ENCODE measurements at places on chromosomes 4 and X.

DNA sequence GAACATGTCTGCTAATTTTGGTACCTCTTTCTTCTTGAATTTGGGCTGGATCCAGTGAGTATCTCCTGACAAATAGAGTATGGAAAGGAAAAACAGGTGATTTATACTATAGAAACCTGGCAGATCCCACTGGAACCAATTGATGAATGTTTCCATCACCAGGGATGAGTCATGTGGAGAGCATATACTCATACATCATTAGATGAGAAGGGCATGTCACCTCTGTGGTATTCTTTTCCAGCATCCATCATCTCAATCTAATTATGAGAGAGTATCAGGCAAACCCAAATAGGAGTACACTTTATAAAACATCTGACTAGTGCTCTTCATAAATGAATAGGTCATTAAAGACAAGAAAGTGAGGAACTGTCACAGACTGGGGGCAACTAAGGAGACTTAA is 90.7 kb downstream of the CLDN22 start:
- DNase-seq = no peak

DNA sequence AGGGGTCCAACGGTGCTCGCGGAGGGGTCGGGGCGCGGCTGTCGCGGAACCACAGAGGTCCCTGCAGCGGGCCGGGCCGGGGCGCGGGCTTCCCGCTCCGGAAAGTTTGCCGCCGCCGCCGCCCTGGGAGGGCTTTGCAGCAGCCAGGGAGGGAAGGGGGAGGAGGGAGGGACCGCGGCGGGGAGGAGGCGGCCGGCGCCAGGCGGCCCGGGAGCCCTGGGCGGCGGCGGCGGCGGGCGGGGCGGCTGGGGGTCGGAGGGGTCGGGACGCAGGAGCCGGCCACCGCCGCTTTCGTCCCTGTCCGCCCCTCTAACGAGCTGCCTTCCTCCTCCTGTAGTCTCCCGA is 375 bp downstream of the FGFR3 start:
- peak; percentile 23 for DNase-seq

GRCh38 chr4:104519588-104519987 is 24.9 kb upstream of the CXXC4 start:
- DNase-seq = no peak

DNA sequence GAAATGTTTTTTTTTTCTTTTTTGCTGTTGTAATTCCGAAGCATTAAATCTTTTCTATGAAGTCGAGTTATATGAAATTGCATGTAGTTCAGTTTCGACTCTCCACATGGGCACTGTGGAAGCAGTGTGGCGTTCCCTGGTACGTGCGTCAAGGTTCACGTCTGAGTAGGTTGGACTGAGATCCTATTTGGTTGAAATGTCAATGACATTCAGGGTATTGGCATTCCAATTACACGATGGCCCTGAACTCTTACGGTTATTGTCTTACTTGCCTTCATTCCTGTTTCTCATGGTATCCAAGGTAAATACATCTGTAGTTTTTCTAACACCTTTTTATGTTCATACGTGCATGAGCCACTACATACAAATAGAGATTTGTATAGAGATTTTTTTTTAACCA is 128.8 kb downstream of the SORBS2 start:
- DNase-seq = no peak

- DNase-seq = peak; percentile 6
Observed at GRCh38 chrX:64894454-64895038, 81.7 kb downstream of the ZC4H2 start.

- no peak for DNase-seq
Observed at GRCh38 chr4:183533698-183534097, 28.8 kb downstream of the ING2 start.

GRCh38 chr4:120918788-120919187 is 3.7 kb downstream of the PRDM5 start:
- no peak for DNase-seq

- no peak for DNase-seq
Observed at GRCh38 chr4:47469951-47470350, 6.4 kb upstream of the COMMD8 start.

DNA sequence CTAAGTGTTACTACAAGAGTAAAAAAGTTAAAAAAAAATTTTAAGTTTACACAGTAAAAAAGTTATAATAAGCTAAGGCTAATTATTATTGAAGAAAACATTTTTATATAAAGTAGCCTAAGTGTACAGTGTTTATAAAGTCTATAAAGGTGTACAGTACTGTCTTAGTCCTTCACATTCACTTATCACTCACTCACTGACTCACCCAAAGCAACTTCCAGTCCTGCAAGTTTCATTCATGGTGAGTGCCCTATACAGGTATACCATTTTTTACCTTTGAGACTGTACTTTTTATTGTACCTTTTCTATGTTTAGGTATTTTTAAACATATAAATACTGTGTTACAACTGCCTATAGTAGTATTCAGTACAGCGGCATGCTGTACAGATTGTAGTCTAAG is 74.2 kb downstream of the TMEM165 start:
- DNase-seq = no peak

GRCh38 chr4:36322921-36323354 is 41.5 kb downstream of the DTHD1 start:
- DNase-seq = peak; percentile 30

GRCh38 chrX:85052205-85052604 is 48.5 kb downstream of the APOOL start:
- DNase-seq = no peak

DNA sequence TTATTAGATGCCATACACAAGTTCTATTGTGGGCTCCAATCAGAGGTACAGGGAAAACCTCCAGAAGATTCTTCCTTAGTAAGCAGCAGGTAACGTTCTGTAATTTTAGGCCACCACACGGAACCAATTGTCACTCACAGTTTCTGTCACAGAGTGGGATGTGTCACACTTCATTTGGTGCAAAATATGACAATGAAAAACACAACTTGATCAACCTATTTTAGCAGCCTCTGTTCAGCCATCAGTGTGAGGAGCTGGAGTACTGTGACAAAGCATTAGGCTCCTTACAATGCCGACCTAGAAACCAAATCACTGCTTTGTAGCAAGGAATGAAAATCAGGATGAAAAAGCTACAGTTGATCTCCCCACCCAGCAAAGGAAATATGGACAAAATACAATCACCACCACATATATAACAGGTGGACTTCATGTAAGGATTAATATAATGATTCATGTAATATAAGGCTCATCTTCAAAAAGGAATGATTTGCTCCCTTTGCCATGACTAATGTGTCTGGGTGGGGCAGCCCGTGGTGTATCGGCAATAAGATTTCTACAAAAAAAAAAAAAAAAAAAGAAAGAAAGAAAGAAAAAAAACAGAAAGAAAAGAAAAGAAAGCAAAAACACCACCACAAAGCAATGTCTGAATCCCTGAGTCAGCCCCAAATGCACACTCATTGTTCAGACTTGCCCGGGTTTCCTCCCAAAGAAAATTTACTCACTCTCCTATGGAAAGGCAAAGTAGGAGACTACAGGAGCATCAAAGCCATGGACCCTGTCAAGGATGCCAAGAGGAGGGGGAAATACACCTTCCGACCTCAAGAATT is 36.0 kb downstream of the SLC9A7 start:
- DNase-seq = no peak

DNA sequence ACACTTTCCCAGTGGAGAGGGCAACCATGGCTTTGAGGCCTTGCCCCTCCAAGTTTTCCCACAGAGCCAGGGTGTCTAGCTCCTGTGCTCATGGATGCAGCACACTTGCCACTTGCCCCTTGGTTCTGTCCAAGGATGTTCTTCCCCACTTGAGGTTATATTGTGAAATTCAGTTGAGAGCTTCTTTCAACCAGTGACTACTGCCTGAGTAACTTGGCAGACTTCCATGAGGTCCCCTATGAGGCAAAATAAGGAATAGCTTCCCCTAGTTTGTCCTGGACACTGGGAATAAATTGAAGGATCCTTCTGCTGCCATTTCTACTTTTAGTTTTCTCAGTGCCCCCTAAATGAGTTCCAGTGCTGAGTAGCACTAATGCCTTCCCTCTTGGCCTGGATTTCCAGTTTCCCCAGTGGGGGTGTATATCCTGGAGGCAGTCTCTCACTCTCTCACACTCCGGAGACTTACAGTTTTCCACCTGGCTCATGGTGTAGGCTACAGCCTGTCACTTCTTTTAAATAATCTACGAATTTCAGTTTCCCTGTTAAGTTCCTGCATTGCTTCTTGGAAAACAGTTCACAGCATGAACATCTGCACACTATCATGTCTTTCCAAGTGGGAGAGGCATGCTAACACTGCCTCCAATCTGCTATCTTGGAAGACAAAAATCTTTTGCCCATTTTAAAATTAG is 36.4 kb upstream of the ADH4 start:
- DNase-seq = no peak

- no peak for DNase-seq
Observed at GRCh38 chrX:127606590-127606989, 445.6 kb downstream of the ACTRT1 start.

DNA sequence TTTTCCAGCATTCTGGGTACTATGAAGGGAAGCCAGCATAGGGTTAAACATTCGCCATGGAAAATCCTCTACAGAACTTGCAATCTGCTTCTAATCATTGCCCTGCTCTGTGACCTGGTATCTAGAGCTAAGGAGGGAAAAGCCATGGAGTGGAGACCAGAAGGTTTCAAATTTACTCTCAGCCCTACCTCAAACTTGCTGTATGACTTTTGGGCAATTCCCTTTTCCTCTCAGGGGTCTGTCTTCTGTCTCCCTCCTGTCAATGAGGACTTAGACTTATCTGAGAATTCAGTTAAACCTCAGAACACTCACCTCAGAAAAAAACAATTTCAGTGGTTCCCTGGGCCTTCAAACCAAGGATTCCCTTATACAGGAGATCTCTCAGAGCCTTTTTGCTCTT is 29.1 kb downstream of the ARHGEF9 start:
- DNase-seq = no peak

DNA sequence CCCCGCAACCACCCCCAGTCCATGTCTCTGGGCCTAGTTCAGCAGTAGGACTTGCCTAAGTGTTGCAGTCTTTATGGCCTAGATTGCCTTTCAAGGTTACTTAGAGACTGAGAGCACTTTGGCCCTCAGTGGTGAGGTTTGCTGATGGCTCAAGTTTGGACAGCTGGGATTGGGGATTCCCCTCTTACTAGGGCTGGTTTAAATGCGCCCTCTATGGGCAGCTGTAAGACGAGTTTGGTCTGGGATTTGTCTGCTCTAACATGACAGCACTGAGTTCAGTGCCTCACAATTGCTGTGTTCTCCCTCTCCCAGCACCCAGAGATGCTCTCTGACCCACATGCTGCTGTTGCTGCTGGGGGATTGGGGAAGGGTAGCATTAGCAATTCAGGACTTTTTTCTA is 23.1 kb downstream of the DACH2 start:
- no peak for DNase-seq

- no peak for DNase-seq
Observed at GRCh38 chr4:86185659-86186058, 174.2 kb downstream of the MAPK10 start.

GRCh38 chr4:48633657-48634056 is 143.6 kb downstream of the ZAR1 start:
- DNase-seq = no peak

- no peak for DNase-seq
Observed at GRCh38 chr4:145153181-145153903, 27.0 kb downstream of the OTUD4 start.

DNA sequence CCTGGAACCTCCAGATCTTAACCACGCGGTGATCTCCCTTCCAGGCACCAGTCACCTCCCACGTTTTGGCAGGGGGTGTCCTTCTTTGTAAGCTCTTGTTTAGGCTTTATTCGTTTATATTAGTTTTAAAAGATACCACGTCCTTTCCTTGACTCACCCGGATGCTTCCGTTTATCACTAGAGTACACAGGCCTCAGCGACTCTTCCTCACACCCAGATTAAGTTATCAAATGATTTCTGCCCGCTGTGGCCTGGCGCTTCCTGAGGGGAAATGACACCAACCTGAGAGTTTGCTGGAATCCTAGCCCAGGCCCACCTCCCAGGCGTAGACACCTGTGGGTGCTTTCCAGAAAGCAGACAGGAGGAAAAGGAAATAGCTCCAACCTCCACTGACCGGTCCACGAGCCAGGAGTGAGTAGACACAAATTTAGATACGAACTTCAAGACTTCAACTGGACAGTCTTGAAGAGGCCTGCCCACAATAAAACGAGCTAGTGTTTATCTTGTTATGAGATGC is 756 bp upstream of the ADAMTS3 start:
- no peak for DNase-seq

DNA sequence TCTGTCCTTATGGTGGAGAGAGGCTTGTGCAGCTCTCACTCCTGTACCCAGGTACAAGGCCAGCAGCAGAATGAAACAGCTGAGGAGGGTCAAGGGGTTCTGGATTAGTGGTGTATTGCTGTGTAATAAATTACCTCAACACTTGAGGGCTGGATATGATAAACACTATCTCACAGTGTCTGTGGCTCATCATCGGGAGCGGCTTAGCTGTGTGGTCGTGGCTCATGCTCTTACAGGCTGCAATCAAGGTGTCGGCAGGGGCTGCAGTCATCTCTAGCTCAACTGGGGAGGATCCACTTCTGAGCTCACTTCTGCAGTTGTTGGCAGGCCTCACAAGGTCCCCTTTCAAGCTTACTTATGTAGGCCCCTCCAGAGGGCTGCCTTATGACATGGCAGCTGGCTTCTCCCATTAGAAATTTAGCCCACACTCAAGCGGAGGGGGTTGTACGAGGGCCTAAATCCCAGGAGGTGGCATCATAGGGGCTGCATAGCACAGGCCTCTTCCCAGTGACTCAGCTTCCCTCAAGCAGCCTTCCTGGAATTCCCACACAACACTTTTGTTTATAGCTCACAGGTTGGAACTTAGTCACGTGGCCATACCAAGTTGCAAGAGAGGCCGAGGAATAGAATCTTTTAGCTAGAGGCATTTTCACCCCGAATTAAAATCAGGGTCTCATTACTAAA is 148.2 kb upstream of the RPS6KA3 start:
- no peak for DNase-seq

DNA sequence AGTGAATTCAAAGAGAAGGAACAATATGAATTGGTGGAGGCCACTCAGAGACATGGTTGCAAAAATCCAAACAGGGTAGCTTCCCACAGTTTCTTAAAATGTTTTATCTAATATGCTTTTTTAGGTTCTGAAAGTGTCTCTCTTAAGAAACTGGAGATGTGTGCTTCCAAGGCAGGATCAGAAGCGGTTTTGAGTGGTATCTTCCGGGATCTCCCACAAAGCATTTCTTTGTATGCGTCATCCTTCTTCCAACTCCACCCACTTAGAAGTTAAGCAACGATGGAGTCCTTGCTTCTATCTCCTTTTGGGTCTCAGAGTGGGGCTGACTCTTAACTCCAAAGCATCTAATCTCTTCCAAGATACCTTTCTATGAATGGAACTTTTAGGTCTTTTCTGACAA is 196.7 kb downstream of the MID1 start:
- no peak for DNase-seq

- DNase-seq = peak; percentile 8
Observed at GRCh38 chrX:51459125-51459524, 37.3 kb downstream of the NUDT11 start.

GRCh38 chr4:152843481-152844090 is 63.8 kb downstream of the ARFIP1 start:
- no peak for DNase-seq
